Motor neuron (in vitro differentiated cells): ENCODE measurements at places on chromosomes 2 and 18.

DNA sequence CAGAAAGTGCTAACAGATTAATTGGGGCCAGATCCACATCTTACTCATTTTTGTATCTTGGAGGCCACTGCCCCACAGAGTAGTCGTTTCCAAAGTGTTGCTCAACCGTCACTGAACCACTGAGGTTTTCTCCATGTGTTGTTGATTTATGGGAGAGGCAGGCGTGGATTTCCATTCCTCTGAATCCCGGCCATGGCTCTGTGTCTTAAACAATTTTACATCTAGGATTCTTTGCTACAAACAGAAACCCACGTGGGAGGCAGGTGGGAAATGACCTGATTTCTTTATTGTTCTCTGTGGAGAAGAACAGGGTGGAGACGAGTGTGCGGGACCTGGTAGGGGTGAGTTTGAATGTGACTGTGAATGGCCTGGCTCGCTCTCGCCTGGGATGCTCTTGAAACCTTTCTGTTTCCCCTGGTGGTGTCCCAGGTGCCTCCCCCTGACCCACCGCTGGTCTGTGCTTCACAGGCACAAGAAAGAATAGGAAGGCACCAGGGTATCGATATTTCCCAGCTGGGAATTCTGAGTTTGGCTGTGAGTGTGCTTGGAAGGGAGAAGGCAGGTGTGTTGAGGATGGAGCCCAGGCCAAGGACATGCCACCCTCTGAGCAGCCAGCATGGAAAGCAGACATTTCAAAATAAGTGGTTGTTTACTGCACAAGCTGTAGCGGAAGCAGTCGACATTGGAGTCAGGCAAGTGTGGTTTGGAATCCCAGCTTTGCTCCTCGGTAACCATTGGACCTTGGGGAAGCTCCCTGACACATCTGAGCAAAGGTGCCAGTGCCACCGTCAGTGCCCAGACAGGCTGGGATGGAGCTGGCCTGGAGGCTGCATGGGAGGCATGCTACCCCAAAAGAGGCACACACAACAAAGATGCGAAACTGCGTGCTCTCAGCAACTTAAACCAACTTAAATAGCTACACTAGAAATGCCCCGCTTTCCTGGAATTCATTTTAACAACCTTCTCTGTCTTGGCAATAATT is 50.0 kb downstream of the LPIN1 start:
- no peak for ATAC-seq

DNA sequence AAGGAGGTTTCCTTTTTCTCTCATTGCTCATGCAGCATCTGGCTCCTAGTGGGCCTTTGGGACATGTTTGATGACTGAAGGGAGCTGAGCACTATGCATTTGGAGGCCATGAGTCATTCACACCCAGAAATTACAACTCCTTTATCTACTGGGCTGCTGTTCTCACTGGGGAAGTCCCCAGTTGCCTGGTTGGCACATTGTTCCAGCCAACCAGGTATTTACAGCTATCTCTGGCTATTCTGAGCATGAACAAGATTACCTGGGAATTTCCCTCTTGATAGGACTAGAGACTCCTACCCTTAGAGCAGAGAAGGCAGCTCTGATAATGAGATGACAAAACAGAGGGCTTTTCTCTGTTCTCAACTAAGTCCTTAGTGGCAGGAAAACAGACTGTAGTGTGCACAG is 206.5 kb downstream of the SETBP1 start:
- ATAC-seq, result peak; percentile 75

- ATAC-seq, result no peak
These were observed 18.1 kb downstream of the IMPA2 start for GRCh38 chr18:11999429-11999828.

GRCh38 chr18:48486754-48487153 is 52.1 kb upstream of the CTIF start:
- ATAC-seq, result no peak

DNA sequence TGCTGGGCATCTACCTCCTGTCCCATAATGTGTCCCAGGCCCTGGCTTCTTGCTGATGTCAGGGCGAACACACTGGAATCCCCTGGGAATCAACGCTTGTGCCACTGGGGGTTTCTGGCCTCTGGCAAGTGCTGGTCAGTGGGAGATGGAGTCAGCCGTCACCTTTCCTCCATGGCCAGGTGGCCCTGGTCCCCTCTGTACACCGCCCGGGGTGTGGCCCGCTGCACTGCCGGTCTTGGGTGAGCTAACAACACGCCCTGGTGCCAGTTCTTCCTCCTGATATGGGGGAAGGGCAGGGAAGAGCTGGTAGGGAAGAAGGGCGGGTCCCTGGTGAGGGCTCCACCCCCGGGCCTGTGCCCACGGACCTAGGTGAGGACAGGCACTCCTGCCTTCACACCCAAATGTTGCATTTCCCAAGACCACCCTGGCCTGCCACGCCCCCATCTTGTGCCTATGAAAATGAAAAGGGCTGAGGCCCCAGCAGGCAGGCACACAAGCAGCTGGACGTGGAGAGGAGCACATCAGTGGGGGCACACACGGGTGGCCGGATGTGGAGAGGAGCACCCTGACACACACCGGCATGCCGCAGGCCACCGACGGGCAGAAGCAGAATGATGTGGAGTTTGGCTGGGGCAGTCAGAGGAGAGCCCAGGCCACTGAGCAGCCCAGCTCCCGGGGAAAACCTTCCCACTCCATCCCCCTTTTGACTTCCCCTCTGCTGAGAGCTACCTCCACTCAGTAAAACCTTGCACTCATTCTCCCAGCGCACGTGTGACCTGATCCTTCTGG is 140.5 kb downstream of the ASB1 start:
- no peak for ATAC-seq

DNA sequence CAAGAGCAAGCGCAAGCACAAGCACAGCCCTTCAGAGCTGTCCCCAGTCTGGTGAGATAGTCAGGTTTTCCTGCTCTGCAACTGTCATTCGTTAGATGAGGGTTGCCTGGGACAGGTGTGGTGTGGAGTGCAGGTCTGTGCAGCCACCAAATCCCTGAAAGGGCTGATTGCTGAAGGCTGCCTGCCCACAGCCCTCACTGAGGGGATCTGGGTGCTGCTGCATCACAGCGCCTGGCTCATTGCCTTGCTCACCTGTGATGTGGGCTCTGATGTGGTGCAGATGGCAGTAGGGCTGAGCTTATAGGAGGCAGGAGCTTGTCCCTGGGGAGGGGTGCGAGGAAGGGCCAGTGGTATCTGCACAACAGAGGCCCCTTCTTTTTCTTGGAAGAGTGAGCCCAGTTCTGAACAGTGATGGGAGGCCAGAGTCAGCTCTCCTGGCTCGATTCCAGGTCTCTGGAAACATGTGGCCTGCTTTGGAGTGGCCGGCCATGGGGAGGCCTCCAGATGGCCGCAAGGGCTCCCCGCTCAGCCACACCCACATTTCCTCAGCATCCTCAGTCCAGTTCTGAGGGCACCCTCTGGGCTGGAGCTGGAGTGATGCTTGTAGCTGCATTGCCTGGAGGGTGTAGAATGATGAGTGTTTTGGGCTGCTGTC is 11.4 kb downstream of the UBE2F start:
- peak; percentile 16 for ATAC-seq

DNA sequence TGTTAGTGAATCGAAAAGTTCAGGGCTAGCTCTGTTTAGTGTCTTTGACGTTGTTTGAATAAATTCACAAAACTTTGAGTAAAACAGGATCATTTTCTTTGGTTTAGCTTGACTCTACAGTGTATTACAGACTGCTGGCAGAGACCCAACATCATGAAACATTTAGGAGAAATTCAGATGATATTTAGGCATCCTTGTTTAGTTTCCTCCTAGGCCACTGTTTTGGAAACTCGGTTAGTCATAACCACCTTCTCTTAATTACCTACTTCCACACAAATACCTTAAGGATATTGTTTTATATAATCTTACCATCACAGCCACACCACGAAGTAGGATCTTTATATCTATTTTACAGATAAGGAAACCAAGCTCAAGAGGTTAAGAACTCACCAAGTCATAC is 7.8 kb downstream of the LIMS1 start:
- no peak for ATAC-seq

- no peak for ATAC-seq
These were observed 25.5 kb upstream of the ZCCHC2 start for GRCh38 chr18:62497190-62497772.

- no peak for ATAC-seq
These were observed 90.4 kb upstream of the EML6 start for GRCh38 chr2:54632733-54633692.

- no peak for ATAC-seq
These were observed 943 bp downstream of the INPP5D start for GRCh38 chr2:233060980-233061590.

DNA sequence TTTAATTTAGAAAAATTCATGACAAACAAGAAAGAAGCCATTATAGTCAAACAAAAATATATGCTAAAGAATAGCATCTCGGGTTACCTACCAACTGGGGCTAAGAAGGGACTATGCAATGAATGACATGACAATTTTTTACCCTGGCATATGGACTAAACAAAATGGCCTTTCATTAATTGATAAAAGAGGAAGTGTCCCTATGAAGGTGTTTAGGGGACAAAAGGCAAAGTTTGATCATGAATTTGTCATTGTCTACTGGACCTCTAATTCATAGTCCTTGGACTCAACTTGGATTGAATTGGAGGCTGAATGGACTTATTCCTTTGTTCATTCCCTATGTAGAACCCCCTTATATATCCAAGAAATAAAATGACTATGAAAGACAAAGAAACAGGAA is 12.7 kb downstream of the MAIP1 start:
- no peak for ATAC-seq

GRCh38 chr2:152354909-152355308 is 19.9 kb downstream of the FMNL2 start:
- no peak for ATAC-seq

- no peak for ATAC-seq
These were observed 166.5 kb upstream of the SIX3 start for GRCh38 chr2:44774826-44775492.

DNA sequence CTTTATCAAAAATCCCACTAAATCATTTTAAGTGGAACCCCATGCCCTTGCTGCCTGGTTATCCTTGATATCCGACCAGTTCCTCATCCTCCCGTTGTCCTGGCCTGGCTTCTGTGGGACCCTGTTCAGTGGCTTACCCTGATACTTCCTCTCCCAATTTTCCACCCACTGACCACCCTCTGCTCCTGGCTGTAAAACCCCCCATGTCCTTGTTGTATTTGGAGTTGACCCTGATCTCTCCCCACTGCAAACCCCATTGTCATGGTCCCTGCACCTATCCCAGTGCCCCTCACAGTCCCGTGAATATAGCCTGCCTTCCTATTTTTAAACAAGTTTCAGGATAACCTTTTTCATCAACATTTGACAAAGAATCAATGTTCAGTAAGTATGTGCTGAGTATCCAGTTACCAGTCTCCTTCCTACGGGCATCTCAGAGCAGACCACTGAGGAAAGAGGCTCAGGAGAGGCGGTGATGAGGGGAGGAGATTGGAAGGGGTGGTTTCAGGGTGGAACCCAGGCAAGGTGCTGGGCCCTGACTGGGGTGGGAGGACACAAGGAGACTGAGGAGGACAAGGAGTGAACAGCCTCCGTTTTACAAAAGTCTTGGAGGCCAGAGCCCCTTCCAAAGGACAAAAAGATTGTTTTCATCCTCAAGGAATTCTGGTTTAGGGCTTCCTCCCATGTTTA is 131.8 kb downstream of the PXDN start:
- no peak for ATAC-seq

DNA sequence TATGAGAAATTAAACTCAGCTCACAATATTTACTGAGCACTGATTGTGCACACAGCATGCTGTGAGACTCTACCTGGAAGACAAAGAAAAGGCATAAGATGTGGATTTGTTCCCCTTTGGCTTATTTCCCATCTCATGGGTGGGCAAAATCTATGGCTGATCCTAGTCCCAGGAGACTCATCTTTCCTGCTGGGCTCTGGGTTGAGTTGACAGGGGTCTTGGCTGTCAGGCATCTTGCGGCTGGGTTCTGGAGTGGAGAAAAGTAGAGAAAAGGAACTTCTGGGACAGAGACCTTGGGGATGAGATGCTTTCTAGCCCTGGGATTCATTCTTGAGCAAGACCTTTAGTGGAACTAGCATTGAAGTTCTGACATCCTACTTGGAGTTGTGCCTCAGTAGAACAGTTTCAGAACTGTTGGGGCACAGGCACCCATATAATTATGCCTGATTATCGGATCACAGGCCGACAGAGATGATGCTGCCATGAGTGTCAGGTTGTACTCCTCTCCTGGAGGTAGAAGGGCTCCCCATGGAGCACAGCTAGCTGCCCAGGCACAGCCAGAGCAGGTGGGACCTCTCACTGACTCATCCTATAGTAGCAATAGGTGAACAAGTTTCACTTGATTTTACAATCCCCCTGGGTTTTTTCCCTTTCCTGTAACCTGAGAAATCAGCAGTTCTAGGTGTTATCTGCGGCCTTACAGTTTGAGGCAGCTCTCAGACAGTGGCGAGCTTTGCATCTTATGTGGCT is 260.9 kb downstream of the CYRIA start:
- no peak for ATAC-seq

DNA sequence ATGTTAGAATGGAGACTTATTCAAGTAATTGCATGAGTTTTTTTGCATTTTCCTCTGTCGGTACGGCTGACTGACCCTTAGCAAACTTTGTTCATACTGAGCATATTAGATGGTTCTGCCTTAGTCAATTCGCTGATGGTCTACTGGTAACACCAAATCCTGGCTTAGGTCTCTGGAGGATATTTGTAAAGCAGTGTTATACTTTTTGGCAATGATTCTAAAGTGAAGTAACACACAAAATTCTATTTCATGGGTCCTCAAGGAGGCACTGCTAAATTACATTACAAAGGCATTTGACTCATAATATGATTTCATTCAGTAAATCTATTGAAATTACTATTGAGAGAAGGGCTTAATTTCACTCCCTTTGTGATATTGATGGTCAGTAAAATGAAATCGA is 246.8 kb upstream of the RASGRP3 start:
- ATAC-seq, result no peak

GRCh38 chr2:29776406-29776805 is 145.0 kb downstream of the ALK start:
- ATAC-seq, result no peak

DNA sequence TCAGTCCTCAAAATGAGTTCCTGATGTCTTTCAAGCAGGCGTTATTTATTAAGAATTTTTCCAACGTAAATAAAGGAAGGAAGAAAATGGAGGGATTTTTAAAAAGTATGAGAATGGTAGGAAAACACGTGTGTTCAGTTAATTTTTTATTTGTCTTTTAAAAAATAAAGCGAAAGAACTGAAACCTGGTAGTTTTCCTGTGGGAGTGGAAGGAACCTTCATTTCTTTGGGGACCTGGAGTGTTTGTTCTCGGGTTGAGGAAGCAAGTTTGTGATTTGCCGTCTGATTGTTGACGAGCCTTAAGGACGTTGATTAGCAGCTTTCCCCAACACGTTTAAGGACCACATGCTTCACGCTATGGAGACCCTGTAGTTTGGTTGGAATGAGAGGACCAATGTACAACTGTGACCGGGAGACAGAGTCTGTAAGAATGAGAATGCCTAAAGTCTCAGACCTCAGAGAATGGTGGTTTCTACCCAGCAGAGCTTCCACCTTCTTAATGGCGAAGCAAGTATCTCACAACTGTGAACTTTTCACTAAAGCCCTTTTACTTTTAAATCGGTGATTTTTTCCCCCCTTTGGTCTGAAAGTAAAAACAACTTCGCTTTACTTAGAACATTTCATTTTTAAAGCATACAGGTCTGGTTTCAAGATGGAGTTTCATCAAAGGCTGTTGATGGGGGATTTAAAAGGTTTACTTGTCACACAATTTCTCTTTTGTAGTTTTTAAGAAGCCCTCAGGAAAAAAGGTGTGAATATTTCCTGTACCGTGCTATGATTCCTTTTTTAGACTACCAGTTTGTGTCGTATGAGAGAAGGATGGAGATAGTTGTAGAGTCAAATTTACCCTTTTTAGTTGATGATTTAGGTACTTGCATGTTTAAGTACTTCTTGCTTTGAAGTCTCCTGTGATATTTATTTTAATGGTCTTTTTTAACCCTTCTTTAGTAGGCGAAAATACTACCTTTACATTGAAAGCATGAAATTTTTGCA is 1.4 kb downstream of the TTC39C start:
- ATAC-seq, result no peak
